ENCODE measurements at places on chromosomes 1 and 21.

GRCh38 chr1:22794647-22795365, 84.2 kb downstream of the EPHB2 start:
- peak; percentile 51 for DNase-seq

DNA sequence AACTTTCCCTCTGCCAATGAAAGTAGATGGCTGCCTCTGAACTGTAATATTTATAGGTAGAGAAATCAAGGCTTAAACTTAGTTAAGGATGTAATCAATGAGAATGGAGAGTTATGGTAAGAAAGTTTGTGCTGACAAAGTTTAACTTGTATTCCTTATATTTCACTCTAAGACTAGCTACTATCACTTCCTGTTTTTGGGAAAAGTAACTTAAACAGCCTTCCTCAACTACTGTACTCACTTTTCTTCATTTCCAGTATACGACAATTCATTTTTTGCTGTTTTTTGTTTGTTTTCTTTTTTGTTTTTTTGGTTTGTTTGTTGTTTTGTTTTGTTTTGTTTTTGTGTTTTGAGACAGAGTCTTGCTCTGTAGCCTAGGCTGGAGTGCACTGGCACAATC, 3.7 kb downstream of the RGS18 start:
- no peak for DNase-seq

DNA sequence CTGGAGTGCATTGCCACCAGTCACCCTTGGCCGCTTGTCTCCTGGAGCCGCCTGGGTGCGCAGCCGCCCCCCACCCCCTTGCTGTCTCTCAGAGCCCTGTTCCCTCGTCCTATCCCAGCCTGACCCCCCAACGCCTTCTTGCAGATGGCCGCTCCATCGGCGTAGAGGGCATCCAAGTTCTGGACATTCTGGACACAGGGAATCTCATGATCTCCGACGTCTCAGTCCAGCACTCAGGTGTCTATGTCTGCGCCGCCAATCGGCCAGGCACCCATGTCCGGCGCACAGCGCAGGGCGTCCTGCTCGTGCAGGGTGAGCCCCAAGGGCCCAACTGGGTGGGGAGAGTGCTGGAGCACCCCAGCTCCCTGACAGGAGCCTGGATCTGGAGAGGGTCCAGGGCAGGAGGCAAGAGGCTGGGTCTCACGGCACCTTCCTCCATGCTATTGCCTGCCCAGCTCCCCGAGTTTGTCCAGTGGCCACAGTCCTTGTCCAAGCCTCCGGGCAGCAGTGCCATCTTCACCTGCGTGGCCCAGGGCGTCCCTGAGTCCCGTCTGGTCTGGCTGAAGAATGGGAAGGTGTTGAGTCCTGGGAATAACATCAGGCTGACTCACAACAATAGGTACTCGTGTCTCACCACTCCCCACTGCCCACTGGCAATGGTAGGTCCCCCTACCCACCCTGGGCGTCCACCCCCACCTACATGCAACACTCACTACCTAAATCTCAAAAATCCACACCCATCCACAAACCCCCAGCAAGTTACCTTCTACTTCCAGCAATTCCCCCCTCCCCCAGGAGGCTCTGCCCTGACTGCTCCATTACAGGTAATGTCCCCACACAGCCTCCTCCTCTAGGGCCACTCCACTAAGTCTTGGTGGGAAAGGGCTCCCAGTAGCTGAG, 24.6 kb downstream of the SLC27A3 start:
- DNase-seq, result no peak

- DNase-seq, result no peak
Measured at GRCh38 chr1:197235355-197235754, 32.7 kb upstream of the CRB1 start.

DNA sequence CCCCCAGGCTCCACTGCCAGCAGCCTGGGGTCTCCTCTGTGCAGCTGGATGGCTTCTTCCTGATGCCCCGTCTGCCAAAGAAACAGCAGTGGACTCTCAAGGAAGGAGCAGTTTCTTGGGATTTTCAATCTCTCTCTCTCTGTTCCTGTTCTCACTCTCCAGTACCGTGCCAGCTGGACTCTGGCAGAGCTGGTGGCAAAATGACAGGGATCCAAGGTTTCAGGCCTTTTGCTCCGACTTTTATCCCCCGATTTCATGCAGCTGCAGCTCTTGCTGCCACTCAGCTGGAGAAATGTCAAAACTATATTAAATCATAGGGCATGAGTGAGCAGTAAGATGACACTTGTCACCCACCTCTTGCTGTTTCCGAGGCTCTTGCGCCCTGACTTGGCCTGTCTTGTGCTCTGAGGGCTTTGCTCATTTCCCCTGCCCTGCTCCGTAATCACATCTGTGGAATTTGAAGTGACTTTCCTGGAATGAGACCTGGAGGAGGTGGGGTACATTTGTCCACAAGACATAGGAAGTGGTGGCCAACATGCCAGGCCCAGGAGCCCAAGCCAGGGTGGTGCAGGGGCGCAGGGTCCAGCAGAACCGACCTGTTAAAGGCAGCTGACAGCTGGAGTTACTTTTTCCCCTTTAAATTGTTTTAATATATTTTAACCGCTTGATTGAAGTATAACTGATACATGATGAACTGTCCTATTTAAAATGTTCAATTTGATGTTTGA, 576.2 kb downstream of the PTPRU start:
- DNase-seq, result no peak

GRCh38 chr1:218361298-218362065, 16.3 kb downstream of the TGFB2 start:
- no peak for DNase-seq

DNA sequence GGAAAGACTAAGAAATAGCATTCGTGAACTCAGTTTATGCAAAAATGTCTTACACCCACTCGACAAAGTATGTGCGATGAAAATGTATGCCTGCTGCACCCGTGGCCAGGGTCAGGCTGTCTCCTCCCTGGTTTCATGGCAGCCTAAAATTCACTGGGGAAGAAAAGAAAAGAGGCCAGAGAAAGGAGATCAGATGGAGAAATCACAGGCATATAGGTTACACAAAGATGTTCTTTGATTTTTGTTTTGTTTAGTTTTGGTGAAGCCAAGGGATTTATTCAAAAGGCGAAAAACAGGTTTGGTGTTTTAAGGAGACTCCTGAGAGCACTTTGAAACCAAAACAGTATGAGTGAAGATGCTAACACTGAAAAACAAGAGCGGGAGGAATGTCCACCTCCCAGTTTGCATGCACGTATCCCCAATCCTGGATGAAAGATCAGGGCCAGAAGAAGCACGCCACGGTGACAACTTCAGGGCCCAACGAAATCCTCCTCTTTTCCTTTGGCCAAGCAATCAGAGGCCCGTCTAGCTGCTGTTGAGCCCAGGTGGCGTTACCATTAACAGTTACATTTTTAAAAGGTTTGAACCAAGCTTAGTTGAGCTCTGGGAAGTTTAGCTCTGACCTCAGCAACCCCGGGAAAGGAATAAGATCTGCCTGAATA, 992 bp upstream of the SSX2IP start:
- DNase-seq, result no peak

GRCh38 chr21:31257265-31257664, 86.8 kb downstream of the TIAM1 start:
- no peak for DNase-seq

DNA sequence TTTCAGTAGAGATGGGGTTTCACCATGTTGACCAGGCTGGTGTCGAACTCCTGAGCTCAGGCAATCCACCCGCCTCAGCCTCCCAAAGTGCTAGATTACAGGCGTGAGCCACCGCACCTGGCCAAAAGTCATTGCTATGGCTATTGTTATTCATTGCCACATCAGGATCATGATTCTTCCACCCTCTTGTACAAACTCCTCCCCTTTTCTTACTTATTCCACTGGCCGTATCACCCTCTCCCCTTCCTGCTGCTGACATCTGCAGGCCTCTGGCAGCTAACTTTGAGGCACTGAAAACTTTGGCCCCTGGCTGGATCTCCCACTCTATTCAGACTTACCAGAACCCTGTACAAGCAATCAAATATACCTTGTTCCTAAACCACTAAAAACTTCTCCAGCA, 10.9 kb downstream of the TMEM53 start:
- DNase-seq, result no peak

DNA sequence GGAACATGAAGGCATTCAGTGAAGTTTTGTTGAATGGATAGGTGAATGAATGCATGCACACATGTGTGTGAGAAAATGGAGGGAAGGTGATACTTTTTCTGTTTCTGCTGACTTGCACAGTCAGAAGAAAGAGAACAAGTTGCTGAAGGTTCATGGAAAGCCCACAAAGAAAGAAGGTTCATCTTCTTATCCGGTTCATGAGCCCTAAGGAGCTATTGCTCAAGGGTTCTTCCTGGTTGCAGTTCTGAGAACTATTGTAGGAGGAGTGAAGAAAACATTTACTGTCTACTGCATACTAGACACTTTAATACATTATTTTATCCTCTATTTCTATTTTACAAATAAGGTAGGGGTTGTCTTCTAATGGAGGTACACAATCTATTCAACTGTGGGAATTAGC, 13.4 kb upstream of the NIBAN1 start:
- DNase-seq, result no peak

GRCh38 chr1:206839006-206839560, 26.3 kb upstream of the IL20 start:
- no peak for DNase-seq

- DNase-seq, result peak; percentile 64
Measured at GRCh38 chr1:9437961-9438430, 101.3 kb upstream of the SLC25A33 start.

DNA sequence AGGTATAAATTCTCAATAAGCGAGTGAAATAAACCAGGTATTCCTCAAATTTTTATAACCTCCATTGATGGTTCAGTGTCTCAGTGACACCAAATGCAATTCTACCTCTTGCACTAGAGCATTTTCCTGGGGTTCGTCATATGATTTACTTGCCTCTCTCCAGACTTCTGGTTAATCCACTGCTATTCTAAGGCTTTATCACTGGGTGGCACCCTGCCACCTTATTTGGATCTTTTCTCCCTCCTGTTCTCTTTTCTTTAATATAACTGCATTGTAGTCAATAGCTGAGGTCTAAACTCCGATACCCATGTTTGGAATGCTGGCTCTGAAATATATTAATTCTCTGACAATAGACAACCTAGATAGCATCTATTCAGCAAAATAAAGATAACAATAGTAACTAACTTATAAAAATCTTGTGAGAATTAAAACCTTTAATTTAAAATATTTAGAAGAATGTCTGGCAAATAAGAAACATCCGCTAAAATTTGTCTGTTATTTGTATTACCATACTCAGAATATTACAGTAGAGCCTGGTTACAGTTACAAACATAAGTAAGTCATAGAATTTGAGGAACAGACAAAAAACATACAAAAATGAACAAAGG, 436.4 kb downstream of the PLA2G4A start:
- DNase-seq, result no peak

GRCh38 chr1:46301808-46302640, 1.4 kb downstream of the LRRC41 start:
- peak; percentile 59 for DNase-seq

DNA sequence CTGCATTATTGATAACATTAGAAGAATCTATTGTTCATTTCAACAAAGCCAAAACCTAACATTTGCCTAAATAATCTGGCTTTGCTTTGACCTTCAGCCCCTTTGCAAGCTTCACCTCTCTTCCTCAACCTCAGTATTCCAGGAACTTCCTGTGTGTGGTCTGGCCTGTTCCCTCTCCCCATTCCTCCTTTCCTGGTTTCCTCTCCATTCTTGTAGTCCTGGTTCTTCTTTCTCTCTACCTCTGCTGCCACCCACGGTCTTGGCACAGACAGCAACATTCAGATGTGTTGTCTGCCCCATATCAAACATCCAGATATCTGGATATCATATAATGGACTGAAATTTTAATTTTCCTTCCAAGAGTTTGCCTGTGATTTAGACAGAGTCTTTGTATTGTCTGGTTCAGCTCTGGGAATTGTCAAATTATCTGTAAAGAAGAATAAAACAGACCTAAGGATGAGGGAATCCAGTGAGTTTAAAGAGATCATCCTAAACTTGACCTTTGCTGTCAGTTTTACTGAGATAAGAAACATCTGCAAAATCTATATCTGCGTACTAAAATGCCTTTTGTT, 148.1 kb upstream of the KCTD3 start:
- DNase-seq, result no peak
